ENCODE measurements at places on chromosomes 1 and 21. TPM values are rescaled to one million over a fixed set of nuclear protein-coding genes. Genes with fewer than 3 reads are reported as not detected.

DNA sequence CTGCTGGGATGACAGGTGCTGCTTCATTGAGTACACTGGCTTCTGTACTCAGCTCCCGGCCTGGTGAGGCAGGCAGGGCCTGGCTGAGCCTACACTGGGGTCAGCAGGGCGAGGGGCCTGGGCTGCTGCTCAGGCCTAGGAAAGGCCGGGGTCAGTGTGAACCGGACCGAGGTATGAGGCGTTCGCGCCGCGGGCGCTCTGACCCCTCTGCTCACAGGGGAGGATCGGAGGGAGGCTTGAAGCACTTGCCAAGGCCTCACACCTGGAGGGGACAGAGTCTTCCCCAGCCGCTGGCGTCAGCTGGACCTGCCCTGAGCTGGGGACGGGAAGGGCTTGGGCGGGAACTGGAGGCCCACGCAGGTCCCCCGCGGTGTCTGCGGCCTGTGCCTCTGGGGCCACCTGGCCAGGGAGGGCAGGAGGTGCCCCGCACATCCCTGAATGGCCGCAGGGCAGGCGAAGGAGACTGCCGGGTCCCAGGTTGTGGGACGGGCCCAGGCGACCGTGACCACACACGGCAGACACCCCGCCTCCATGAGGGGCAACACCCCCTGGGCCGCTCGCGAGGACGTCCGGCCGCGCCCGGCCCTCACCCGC lies 466 bp downstream of the PEX10 start:
- DNase-seq = no peak

GRCh38 chr1:18485227-18485626 lies 4.5 kb downstream of the KLHDC7A start:
- no peak for DNase-seq

- no peak for DNase-seq
These were observed 18.7 kb downstream of the CTSK start for GRCh38 chr1:150789396-150789795.

Gene KDF1
- total RNA-seq = 10.5 TPM

GRCh38 chr1:232378266-232379062 lies 251.5 kb downstream of the SIPA1L2 start:
- DNase-seq = no peak

DNA sequence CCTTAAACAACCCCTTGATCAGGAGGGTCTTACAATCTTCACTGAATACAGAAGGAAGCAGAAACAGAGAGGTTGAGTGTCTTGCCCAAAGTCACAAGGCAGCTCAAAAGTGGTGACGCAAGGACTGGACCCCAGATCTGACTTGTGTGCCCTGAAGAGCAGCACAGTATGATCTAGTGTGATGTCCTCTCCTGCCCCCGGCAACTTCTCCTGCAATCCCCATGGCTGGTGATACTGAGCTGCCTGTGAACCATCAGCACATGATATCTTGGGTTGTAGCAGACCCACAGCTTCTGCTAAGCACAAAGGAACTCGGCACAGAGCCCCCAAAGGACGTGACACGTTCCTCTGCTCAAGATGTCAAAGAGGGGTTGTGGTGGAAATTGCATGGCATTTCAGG lies 51.2 kb upstream of the EDN2 start:
- peak; percentile 32 for DNase-seq

Gene KCNE1
- total RNA-seq = 13.6 TPM

- DNase-seq = peak; percentile 37
These were observed 19.4 kb downstream of the F11R start for GRCh38 chr1:161001525-161001924.

Gene TMEM240
- total RNA-seq = 2.9 TPM

Gene RGS4
- total RNA-seq = 0.81 TPM

Gene NCMAP
- 10.7 TPM for total RNA-seq

DNA sequence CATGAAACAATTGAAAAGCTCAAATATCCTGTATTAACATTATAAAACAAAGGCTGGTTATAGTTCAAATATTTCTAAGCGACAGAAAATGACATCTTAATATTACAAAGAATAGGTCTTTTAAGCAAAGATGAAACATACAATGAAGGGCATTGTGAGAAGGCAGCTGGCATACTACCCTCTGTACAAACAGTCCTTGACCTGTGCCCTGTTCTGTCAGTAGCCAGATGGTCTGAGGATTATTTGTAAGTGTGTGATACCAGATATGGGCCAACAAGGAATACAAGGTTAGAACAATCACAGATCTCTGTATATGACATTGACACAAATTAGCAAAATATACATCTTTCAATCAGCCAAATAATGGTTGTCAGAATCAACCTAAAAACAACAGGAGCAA lies 1350.4 kb downstream of the AMY1C start:
- DNase-seq = no peak

- DNase-seq = no peak
These were observed 201.6 kb downstream of the DAB1 start for GRCh38 chr1:57222307-57222706.

DNA sequence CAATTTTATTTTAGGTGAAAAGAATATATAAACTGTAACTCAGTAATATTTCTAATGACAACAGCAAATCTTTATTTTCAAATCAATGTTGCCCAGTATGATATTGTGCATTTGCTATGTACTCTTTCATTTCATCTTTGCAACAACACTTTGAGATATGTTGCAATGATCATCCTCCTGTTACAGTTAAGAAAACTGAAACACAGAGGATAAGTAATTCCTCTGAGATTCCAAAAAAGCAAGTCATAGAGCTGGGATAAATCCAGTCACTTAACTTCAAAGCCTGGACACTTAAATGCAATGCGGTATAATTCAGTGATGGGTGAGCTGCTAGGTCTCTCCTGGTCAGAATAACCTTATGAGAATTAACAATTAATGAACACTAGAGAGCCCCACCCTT lies 48.6 kb upstream of the EXO1 start:
- DNase-seq = no peak

Gene CFHR2
- not detected for total RNA-seq

Gene CACHD1
- 31.8 TPM for total RNA-seq

DNA sequence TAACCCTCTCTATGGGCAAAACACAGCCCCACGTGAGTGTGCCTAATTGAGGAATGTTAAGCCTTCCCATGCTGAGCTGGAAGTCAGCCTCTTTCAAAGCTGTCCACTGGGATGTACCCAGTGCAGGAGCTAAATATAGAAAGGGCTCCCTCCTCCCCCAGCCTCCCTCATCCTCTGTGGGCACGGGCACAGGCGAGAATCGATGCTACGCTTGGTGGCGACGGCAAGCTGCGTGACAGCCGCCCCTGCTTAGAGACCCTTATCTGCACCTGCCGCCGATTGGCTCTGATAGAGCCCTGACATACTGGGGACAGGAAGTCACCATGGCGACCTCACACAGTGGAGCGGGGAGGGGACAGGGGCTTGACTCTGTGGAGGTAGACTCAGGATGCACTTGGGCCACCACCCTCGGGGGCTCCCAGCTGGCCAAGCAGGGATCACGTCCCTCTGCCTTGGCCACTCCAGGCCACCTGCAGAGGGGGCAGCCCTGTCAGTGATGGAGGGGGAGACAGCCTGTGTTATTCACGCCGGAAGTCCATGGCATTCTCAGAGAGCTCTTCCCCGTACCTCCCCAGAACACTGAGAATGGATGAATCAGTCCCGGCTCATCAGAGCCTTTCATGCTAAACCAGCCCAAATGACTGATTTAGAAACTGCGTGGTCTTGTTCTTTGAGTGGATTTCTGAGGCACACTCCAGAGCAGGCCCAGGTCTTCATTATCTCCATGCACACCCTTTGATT lies 84.8 kb downstream of the KCND3 start:
- DNase-seq = no peak

- DNase-seq = no peak
These were observed 1.6 kb upstream of the KDF1 start for GRCh38 chr1:26961826-26962225.

Measured in upper lobe of right lung (tissue), 1 donor.